Hematopoietic multipotent progenitor cell (in vitro differentiated cells): ENCODE measurements at places on chromosomes 3 and 15.

- no peak for DNase-seq
These were observed 212.8 kb upstream of the TPRG1 start for GRCh38 chr3:188959013-188959412.

DNA sequence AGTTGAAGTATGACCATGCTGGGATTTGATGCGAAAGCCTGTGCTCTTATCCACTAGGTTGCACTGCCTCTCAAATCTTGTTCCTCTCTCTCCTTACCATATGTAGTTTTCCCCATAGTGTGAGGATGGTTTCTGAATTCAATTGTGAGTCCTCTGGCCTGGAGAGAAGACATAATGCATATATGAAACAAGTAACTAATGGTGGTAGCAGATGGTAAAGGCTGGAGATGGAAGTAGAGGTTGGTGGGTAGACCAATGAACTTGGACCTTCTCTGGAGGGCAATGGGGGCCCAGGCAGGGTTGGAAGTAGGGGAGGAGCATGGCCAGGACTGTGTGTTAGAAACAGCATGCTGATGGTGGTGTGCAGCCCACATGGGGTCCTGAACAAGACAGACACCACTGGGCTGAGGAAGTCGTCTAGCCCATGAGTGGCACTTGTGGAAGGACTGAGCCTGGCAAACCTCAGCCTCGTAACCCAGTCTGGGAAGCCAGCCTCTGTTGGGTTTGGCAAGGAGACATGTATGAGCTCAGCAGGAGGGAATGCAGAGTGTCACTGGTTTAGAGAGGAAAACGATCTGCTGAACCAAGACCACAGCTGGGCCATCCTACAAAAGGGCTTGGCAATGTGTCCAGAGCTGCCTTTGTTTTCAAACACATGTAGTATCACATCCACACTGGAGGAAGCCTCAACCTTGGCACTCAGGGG, 18.5 kb upstream of the LMCD1 start:
- DNase-seq: no peak

DNA sequence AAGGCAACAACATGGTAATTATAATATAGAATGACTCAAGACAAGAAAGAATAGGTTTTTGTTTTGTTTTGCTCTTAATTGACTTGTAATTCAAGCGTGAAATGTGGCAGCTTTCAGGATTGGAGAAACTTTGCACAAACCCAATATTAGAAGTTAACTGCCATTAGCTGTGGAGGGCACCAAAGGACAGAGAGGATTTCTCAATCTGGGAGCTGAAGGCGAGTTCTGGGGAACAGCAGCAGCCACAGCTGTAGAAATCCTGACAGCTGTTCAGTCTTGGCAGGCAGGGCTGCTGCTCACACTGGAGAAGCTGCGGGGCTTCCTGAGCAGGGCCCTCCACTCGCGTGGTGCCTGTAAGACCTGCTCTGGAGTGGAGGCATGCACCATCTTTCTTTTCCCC, 182.2 kb upstream of the IL12A start:
- no peak for DNase-seq

DNA sequence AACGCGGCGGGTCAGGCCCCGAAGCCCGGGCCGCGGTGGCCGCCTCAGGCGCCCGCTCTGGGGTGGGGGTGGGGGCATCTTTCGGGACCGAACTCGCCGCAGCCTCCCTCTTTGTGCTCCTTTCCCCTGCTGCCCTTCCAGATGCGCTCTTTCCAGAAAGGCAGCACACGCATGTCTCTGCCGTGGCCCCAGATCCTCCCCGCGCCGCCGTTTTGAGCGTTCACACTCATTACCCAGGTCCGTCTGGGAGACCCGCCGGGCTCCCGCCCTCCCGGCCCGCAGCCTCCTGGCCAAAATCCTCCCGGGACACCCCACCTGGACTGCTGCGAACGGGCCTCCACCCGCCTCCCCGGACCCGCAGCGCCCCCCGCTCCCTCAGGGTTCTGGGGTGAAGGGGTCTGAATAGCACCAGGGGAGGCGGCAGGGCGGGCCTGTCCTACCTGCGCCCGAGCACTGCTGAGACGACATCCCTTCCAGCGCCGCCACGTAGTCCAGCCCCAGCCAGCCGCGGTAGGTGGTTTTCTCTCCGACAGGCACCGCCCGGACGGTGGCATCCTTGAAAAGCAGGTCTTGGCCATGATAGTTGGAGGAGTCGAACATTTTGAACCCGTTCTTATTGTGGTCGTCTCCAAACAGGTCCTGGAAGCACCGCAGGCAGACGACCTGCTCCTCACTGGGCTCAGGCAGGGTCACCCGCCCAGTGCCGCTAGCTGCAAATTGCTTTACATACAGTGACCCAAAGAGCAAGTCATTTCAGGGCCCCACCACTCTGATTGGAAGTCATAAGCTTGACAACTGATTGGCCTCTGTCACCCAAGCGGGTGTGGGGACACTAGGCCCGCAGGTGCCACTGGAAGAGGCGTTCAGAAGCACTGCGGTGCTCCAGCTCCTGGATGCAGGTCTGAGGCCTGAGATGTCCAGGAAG, 25.9 kb downstream of the MELTF start:
- DNase-seq: no peak

DNA sequence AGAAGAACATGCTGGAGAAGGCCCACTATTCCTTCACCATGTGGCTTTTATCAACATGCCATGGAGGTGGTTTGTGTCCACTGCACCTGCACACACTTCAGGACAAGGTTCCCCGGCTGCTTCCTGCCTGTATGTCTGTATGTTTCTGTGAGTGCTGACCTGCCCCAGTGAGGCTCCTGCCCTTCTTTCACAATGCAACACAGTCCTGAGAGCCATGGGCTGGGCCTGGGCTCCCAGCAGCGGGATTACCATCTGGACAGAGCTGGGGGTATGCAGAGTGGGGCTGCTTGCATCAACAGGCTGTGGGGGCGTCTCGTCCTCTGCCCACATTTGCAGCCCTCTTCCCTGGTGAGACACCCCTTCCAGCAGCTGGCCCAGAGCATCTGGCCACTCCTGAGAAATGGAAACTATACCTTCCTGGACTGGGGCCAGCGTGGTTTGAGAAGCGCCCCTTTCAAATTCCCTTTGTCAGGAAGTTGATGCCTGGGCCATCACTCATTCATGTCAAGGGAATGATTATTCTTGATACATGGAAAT, 29.3 kb upstream of the C15orf39 start:
- no peak for DNase-seq

- no peak for DNase-seq
These were observed 15.4 kb upstream of the APEH start for GRCh38 chr3:49658711-49659110.
